A375 (cell line): ENCODE measurements at places on chromosomes 16 and 17. TPM values are rescaled to one million over a fixed set of nuclear protein-coding genes. Genes with fewer than 3 reads are reported as not detected.

The EVPLL gene
- total RNA-seq = 0.23 TPM in 1 of 2 replicates, not detected in the other

The QRICH2 gene
- 0.60 and 1.4 TPM in 2 replicates for total RNA-seq

The KRT24 gene
- total RNA-seq = not detected in 2 replicates

The CYGB gene
- 2.4 TPM in 1 of 2 replicates, not detected in the other for total RNA-seq

The CBX8 gene
- 9.6 and 12.8 TPM in 2 replicates for total RNA-seq

The OTOA gene
- not detected in 2 replicates for total RNA-seq

The C17orf75 gene
- total RNA-seq = 45.4 and 63.0 TPM in 2 replicates

The PLCD3 gene
- total RNA-seq = 19.6 and 25.8 TPM in 2 replicates

The OTOP2 gene
- total RNA-seq = not detected in 2 replicates

The ELMO3 gene
- 1.6 and 3.5 TPM in 2 replicates for total RNA-seq
